WTC11 (cell line): ENCODE measurements at places on chromosomes 1 and 21. TPM values are rescaled to one million over a fixed set of nuclear protein-coding genes. Genes with fewer than 3 reads are reported as not detected.

The RORC gene
- 0.30 to 0.53 TPM (median 0.44 TPM) in 3 replicates for total RNA-seq

The SRGAP2B gene
- total RNA-seq: 48.4 to 64.8 TPM (median 48.7 TPM) in 3 replicates

The LDLRAD1 gene
- total RNA-seq: 0.09 to 0.16 TPM in 2 of 3 replicates, not detected in the other

The TDRD10 gene
- total RNA-seq: 0.09 to 0.46 TPM (median 0.25 TPM) in 3 replicates

The ESRRG gene
- 1.8 to 2.3 TPM (median 2.2 TPM) in 3 replicates for total RNA-seq

The NECAP2 gene
- 29.8 to 33.9 TPM (median 30.4 TPM) in 3 replicates for total RNA-seq

The SSR2 gene
- 172 to 175 TPM (median 174 TPM) in 3 replicates for total RNA-seq

The SYPL2 gene
- 3.0 to 3.7 TPM (median 3.5 TPM) in 3 replicates for total RNA-seq

The SIK1 gene
- total RNA-seq: 3.7 to 3.9 TPM (median 3.8 TPM) in 3 replicates

GRCh38 chr1:229691362-229691761 is 65.3 kb downstream of the URB2 start:
- no peak for DNase-seq

DNA sequence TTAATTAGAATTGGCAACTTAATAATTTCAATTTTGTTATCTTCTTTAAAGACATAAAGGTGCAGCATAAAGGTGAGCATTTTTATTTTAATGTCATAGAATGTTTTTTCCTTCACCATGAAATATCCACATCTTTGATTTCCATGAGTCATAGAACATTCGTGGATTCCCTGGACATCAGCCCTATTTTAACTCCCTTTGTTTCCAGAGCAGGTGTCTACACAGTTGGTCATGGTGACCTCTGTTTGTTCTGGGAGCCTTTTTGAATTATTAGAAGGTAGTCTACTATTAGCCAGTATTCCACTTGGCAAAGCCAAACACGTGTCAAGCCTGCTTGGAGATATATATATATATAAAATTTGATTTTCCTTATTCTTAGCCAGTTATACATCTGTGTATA is 572.9 kb downstream of the LTN1 start:
- DNase-seq: no peak

DNA sequence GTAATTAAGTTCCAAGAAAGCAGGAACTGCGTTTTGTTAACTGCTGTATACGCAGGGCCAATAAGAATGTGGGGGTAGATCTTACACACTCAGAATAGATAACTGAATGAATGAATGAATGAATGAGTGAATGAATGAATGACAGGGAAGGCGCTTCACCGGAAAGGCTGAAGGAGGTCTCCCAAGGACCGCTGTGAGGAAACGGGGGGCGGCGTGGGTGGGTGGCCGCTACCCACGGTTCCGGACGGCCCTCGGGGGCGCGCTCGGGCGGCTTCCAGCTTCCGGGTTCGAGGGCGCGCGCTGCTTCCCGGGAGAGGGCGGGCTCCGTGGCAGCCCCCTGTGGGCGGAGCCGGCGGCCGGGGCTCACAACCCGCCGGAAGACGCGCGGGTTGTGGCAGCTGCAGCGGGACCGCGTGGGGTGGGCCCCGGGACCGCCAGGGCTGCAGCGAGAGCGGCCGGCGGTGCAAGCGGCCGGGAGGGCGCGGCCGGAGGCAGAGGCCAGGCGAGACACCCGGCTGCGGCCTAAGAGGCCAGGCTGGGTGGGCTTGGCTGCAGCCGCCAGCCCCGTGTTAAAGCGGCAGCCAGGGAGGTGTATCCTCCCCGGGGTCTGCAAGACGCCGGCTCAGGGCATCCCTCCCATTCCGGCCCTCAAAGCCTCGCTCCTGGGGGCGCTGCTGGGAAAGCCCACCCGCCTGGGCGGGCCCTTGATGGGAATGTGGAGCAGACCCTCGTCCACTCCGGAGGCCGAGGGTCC is at the start of gene ZFP69:
Gene ZFP69 (plus strand): TSS at position 367 of the 754 bp plus-strand sequence. CDS start 2,072 bp downstream, outside the sequence.
- DNase-seq: peak; percentile 69

GRCh38 chr1:154809436-154810413 is 60.4 kb downstream of the KCNN3 start:
- DNase-seq: no peak

DNA sequence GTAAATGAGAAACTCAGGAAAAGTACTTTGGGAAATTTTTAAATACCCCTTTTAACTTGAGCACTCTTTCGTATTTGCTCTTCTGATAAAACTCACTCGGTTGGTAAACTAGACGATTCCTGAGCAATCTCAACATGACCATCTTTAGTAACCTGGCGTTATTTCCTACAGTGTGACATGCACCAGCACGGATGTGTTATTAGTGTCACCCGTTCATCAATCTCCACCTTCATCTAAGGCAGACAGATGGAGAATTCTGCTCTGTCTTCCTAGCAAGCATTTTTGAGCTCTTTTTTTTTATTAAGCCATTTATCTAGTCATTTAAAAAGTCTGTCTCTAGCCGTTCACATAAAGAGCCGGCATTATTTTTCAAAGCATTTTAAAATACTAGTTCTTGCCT is 155.2 kb downstream of the DISP1 start:
- DNase-seq: no peak

DNA sequence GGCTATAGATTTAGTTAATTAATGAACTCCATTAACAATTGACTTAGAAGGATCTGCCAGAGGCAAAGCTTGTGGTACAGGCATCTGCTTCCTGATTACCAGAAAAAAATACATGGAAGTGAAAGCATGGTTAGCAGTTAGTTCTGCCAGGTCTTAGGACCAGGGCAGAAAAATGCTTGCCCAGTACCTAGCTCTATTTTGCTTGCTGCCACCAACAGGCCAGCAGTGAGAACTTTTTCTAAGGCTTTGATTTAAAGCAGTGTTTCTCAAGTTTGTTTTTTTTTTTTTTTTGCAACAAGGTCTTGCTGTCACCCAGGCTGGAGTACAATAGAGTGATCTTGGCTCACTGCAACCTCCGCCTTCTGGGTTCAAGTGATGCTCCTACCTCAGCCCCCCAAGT is 16.4 kb upstream of the MTF1 start:
- no peak for DNase-seq
